Thyroid gland (tissue), 4 donors: ENCODE measurements at places on chromosomes 13 and 19.

DNA sequence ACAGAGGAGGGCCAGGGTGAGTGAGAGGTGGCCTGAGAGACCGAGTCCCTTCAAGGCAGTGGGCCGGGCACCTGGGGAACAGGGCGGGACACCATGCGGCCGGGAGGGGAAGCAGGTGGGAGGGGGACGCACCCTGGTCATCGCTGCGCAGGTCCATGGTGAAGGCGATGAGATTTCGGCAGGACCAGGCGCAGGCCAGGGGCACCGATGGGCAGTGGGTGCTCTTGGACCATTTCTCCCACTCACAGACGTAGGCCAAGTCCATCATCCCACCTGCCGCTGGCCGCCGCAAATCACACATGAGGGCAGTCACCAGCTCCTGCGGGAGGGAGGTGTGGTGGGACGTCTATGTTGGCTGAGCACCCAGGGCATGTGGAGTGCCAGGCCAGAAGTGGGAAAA is 2.2 kb downstream of the MED16 start:
- DNase-seq, result no peak

DNA sequence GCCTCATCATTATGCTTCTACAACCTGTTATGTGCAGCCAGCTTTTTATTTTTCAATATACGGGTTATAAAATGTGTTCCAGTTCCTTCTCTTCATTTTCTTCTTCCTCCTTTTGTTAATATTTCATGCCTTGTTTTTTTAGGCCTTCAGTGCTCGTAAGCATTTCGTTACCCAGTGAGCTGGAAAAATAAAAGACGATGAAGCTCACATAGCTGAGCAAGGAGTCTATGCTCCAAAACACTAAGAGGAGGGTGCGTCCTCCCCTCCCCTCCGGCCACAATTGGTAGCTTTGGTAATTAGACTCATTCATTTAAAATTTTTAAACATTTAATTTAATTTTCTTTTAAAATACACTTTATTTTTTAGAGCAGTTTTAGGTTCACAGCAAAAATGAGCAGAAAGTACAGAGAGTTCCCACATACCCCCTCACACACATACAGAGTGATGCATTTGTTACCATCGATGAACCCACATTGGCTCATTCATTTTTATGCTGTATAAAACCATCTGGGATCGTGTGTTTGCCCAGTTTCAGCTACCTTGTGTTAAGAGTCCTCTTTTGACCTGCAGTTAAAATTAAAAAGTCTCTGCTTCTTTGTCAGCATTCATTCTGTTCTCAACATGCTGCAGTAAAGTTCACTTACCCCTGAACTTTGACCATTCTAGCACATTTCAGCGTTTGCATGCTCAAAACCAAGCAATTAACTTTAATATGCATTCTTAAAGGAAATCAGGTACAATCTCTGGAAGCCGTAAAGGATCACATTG is 223.9 kb downstream of the LACC1 start:
- no peak for DNase-seq

DNA sequence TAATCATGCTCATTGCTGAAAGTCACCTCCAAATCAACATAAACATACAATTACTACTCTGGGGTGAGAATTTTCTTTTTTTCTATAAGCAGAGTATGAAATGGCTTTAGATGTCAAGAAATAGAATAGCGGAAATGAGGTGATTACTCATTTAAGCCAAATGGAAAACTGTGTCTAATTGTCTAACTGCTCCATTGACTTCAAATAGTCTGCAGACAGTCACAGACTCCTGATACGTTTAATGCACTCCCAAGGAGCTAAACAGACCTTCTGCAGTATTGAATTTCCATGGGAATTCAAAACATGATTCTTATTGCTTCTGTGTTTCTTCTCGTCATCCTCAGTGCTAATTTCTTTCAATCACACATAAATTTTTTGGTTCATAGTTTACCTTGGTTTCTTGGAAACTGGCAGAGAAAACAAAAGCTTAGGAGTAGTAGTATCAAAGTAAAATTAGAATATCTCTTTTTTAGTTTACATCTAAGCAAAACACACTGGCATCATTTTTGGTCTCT is 865.2 kb upstream of the SLC10A2 start:
- no peak for DNase-seq

- no peak for DNase-seq
Measured at GRCh38 chr19:28428663-28429348, 784.1 kb downstream of the UQCRFS1 start.

GRCh38 chr19:17743874-17744580 is 7.2 kb upstream of the FCHO1 start:
- no peak for DNase-seq

GRCh38 chr19:21697698-21698097 is 69.7 kb downstream of the ZNF100 start:
- DNase-seq, result no peak

GRCh38 chr19:48573163-48573505 is 21.2 kb downstream of the SULT2B1 start:
- no peak for DNase-seq
